ENCODE measurements at places on chromosomes 12 and 14.

GRCh38 chr12:96220902-96221301 is 26.7 kb downstream of the ELK3 start:
- DNase-seq = no peak

DNA sequence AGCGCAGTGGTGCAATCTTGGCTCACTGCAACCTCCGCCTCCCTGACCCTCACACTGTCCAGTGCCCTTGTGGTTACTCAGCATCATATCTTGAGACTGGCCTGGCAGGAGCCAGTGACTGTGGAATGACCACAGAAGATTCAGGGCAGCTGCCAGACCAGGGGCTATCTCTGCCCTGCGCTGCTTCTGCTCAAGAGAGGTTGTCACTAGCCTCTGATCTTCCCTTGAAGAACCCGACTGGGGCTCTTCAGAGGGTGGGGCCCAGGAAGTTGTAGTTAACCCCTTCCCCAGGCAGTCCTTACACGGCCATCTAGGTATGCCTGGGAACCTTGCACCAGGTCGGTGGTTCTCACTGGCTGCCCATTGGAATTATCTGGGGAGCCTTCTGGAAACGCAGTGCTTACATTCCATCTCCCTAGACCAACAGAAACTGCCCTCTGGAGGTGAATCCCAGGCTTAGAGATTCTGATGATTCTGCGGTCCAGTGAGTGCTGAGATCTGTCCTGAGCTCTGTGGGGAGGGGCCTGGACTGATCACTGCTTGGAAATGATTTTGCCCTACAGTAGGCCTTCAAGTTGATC is 41.4 kb downstream of the PLEKHG3 start:
- no peak for DNase-seq

DNA sequence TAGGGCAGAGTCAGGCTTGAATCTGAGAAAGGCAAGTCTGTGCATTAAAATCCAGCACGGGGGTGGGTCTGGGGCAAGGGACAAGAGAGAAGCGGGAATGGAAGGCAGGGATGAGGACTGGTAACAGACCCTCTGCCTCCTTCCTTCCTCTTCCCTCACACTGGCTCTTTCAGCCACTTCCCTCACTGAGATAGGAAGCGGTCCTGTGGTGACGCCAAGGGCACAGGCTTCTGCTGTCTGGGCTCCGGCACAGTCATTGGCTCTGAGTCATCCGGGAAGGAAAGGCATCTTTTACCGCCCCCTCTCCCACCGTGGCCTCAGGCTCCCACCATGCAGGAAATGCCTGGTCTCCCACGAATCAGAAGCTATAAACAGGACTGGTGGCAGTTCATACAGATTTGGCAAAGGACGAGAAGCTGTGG is 70.2 kb downstream of the ETV6 start:
- DNase-seq = peak; percentile 42

- no peak for DNase-seq
These were observed 989.1 kb upstream of the TMEM132C start for GRCh38 chr12:127277882-127278281.

DNA sequence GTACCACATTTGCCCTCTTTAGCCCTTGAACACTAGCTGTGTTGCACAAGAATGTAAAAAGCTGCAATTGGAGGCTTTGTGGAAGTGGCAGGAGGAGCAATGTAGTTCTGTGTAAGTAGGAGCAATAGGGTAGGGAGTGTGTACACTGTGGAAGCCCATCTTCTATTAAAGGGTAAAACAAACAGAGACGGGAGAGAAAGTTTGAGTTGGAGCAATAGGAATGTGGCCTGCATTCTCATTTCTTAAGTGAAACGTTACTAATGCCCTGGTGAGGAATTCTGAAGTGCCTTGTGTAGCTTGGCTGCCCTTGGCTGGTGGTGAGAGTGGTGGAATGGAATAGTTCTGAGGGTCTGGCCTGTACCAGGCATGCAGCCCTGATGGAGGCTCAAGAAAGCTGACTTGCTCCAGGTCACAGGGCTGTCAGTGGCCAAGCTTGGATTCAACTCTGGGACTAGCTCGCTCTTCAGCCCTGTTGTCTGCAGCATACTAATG is 38.8 kb upstream of the ATP23 start:
- DNase-seq = no peak

GRCh38 chr14:34038358-34039057 is 87.6 kb upstream of the EGLN3 start:
- no peak for DNase-seq

DNA sequence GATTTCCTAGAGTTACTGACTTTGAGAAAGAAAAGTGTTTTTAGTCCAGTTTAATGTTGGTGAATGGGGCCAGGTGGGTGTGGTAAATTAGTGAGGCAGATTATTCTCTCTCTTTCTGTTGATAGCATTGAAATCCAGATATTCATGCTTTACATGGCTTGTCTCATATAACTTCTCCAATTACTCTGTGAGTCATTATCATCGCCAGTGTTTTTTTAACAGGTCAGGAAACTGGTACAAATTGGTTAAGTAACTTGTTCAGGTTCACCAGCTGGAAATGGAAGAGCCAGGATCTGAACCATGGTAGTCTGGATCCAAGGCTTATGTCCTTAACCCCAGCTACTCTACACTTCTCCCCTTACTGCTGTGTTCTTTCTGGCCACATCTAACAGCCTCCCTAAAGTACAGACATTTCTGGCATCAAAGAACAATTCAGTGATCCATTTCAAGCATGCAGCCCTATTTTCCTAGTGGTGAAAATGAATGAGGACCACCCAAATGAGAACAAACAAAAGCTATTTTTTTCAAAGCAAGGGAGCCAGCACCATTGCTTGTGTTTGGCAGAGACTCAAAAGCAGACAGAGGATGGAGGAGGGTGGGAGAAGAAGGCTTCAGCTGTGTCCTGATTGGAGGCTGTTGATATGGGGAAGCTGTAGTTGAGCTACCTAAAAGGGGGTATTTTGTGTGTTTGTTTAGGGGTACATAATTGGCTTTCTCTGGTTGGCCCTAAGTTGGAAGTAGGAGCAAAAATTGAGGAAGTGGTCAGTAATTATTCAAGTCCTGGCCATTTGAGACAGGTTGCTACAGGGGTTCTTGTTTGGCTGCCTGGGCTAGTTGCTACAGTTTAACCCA is 1.7 kb downstream of the IRAK3 start:
- no peak for DNase-seq

- no peak for DNase-seq
These were observed 44.9 kb downstream of the RNF34 start for GRCh38 chr12:121444842-121445202.

DNA sequence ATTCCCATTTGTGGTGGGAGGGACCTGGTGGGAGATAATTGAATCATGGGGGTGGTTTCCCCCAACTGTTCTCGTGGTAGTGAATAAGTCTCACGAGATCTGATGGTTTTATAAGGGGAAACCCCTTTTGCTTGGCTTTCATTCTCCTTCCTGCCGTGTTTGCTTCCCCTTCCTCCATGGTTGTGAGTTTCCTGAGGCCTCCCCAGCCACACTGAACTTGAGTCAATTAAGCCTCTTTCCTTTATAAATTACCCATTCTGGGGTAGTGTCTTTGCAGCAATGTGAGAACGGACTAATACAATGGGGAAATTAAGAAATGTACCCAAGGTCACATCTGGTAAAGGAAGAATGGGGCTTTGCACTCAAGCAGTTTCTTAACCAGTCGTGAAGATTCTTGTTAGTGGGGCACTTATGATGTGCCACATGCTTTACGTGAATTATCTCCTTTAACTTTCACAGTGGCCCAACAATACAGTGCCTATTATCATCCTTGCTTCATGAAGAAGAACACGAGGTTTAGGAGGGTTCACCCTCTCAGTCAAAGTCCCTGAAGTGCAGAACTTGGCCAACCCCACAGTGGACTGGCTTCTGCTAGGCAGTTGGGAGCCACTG is 234.3 kb downstream of the EFCAB11 start:
- no peak for DNase-seq

GRCh38 chr12:47736877-47737676 is 11.8 kb upstream of the ENDOU start:
- peak; percentile 38 for DNase-seq

DNA sequence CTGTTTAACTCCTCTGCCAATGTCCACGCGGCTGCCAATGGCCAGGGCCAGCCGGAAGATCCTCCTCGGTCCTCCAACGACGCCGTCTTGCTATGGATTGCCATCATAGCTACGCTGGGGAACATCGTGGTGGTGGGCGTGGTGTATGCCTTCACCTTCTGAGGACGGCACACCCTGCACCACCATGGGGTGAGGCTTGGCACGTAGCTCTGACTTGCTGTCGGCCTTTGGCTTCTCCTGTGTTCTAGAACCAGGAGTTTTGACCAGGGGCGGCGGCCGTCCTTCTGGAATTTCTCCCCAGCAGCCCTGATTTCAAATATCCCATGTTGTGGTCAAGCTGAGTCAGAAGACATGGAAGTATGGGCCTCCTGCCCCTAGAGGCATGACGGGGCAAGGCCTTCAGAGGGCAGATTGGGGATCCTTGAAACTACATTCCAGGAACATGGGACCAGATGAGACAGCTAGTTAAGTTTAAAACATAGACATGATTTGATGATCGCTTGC is 47.5 kb downstream of the C14orf132 start:
- DNase-seq = no peak

GRCh38 chr12:3747543-3747942 is 5.4 kb downstream of the CRACR2A start:
- DNase-seq = no peak

- peak; percentile 30 for DNase-seq
These were observed 204.7 kb downstream of the EPS8 start for GRCh38 chr12:15584366-15585041.

DNA sequence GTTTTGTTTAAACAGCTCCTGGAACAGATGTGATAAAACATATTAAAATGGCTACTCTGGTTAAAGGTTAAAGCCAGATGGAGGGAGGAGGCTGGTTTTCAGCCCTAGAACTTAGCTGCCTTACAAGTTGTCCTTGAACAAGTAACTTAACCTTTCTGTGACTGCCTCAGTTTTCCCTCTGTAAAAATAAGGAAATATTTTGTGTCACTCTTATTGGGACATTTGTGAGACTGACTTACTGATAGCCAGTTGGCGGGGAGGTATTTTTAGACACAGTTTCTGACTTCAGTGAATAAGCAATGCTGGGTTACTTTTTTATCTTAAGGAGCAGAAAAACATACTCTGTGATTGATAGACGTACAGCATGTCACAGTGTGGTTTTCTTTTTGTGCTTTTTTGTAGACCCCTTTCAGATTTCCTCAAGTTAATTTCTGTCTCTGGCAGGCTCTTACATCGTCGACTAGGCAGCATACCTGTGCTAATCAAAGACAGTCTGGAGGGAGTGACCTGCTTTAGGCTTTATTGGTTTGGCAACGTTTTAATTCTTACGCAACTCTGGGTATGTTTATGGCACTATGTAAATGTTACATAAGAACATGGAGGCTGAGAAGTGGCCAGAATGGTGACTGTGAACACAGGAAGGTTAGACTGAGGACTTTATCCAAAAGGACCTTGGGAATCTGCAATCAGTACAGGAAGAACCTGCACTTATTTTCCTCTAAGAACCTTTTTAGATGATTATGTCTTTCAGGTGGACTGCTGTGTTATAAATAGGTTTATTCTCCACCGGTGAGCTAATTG is 3.3 kb downstream of the ACVR1B start:
- no peak for DNase-seq

GRCh38 chr12:95022477-95022876 is 19.0 kb upstream of the NDUFA12 start:
- no peak for DNase-seq

GRCh38 chr12:42921741-42922504 is 332.4 kb upstream of the PRICKLE1 start:
- DNase-seq = no peak

DNA sequence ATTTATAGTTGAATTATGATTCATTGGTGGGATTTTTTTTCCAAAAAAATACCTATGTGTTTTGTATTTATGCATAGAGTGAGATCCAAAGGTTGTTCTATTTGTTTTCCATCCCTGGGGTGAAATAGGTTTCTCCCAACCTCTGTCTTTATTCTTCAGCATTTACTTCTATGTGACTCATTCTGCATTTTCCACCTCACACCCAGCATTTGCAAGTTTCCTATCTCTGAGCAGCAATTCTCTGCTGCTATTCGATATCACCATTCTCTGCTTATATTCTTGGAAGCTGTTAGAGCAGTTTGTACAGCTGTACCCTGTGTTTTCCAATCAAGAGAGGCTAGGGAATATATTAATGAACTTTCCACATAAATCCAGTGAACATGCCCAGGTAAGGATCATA is 538.9 kb downstream of the SNAPC1 start:
- DNase-seq = no peak

DNA sequence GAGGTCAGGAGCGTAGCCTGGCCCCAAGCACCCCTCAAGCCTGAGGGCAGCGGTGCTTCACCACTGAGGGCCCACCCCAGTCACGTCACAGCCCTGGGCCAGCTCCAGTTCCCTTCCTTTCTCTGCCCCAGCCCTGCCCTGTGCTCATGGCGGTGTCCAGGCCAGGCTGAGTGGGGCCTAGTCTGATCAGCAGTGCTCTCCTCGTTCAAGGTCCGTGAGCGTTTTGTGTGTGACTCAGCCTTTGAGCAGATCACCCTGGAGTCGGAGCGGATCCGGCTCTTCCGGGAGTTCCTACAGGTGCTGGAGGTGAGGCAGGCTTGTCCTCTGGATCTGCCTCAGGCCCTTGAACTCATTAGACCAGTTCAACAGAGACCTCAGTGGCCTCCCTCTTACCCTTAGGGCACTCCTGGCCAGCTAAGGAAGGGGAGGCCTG is 19.0 kb downstream of the PRPF40B start:
- no peak for DNase-seq

GRCh38 chr12:6532927-6533652 is 1.2 kb upstream of the GAPDH start:
- DNase-seq = peak; percentile 87

DNA sequence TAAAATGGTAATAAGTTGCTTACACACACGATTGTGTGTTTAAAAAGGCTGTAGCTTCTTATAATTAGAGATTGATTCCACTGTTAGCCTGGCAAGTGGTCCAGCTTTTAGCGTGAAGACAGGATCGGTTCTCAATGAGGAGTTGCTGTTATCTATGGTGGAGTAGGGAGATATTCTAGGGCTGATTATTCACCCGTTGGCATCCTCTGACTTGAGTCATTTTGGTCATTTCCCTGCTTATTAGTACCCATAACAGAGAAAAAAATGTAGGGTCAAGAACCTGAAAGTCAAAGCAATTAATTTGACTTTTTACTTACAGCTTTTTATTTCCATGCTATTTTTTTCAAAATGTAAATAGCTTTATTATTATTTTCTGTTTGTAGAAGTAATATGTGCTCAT is 76.0 kb downstream of the KCNK13 start:
- no peak for DNase-seq

DNA sequence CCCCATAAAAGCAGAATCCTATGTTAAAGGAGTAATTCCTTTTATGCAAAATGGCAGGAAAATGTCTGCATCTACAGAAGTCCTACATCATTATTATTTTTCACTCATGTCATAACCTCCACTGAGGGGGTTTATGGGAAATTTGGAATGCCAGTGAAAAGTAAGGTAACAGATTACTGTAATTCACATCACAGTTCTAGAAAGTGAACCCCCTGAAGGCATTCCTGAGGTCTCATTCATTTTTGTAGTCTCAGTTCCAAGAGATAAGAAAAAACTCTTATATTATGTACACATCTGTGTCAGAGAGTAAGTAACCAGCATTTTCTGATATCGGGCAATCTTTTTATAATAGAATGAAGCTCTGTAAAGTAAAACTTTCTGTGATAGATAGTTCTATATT is 28.8 kb upstream of the BCAT1 start:
- DNase-seq = no peak
